ENCODE measurements at places on chromosomes 11 and 22. TPM values are rescaled to one million over a fixed set of nuclear protein-coding genes. Genes with fewer than 3 reads are reported as not detected.

The WNT7B gene
- total RNA-seq: 52.5 TPM

The OR5AR1 gene
- not detected for total RNA-seq

The OR4D5 gene
- not detected for total RNA-seq

The KRTAP5-11 gene
- total RNA-seq: not detected

The OR51B2 gene
- not detected for total RNA-seq

The PARVB gene
- total RNA-seq: 40.8 TPM

The APOL1 gene
- total RNA-seq: 14.9 TPM

The VWA5A gene
- 0.19 TPM for total RNA-seq

The ZNF215 gene
- total RNA-seq: 0.86 TPM

The FHIP1B gene
- 17.1 TPM for total RNA-seq

The PRPF19 gene
- 188 TPM for total RNA-seq

The PHLDA2 gene
- total RNA-seq: 81.8 TPM

The CHEK1 gene
- 27.6 TPM for total RNA-seq

The TLCD5 gene
- 6.9 TPM for total RNA-seq
